NCI-H1930 (cell line): ENCODE measurements at places on chromosomes 11 and 22.

- no peak for DNase-seq
Measured at GRCh38 chr11:87879118-87879517, 296.1 kb downstream of the RAB38 start.

DNA sequence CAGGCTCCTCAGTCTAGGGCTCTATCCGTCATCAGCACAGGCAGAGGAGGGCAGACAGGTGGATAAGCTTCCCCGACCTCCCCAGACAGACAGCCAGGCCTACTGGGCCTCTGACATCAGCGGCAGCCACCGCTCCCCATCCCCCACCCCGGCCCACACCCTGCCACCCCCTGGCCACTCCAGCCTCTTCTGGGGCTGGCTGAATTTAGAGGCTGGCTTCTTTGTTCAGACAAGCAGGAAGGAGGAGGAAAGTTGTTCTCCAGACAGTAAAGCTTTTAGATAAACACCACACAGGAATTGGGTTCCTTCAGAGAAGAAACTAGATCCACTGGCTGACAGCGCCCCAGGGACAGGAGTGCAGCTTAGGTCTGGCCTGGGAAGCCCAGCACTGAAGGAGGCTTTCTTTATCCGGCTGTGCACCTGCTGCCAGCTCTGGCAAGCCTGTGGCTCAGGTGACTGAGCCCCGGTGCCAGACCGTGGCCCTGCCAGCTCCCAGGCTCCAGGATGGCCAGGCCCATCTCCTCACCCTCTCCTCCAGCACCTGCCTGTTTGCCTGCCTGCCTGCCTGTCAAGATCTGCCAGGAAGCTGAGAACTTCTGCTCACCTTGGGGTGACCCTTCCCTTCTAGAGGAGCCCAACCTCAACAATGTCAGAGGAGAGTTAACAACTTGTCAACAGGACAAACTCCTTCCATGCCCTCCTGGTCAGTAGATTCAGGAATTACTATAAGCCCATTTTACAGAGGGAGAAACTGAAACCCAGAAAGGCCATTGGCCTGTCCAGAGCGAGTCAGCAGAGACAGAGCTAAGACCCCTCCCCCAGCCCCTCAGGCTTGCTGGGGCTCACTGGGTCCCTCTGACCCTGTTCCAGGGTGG is 44.0 kb upstream of the KLHL35 start:
- DNase-seq: no peak

DNA sequence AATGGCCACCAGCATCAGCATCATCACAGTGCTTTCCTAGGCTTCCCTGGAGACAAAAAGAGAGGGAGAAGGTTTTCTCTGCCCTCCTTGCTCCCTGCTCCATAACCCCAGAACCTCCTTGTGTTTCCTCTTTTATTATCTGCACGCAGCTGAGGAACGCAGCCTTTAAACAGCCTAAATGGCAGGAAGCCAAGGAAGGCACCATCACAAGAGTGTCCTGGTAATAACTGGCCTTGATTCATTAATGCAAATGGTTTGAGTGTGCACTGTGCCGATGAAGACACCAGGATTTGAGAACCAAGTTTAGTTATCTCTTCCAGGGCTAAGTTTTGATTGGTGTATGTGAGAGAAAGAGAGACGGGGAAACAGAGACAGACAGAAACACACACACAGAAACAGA is 29.4 kb upstream of the DRD2 start:
- no peak for DNase-seq

- DNase-seq: no peak
Measured at GRCh38 chr11:12382451-12382850, 5.1 kb downstream of the PARVA start.

DNA sequence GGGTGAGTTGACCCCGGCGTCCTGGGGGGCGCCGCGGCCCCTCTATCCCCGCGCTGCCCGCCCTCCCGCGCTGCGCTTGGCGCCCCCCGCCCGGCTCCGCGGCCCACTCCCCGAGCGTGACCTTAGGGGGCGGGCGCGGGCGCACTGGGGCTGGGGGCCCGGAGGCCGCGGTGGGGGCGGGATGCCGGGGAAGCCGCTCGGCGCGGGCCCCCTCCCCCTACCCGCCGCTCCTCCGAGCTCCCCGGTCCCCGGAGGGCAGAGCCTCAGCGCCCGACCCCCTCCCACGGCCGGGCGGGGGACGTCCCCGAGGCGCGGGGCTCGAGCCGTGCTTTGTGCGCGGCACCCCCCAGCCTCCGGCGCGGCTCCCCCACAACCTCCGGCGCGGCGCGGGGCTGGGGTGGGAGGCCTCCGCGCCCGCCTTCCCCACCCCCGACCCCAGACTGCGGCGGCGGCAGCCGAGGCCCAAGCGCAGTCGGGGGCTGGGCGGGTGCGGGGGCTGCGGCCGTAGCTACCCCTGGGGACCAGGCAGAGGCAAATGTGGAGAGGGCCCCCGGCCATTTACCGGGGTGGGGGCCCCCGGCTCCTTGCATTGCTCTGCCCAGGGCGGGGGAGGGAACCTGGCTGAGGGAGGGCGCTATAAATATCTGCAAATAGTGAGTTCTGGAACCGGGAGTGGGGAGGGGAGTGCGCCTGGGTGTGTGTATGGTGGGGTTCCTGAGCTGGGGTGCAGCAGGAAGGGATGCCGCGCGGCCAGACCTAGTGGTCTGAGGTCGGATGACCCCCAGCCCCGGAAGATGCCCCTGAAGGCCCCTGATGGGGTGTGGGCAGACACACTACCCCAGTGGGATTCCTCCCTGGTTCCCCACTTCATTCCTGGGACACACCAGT is 988 bp downstream of the MGAT3 start:
- no peak for DNase-seq

DNA sequence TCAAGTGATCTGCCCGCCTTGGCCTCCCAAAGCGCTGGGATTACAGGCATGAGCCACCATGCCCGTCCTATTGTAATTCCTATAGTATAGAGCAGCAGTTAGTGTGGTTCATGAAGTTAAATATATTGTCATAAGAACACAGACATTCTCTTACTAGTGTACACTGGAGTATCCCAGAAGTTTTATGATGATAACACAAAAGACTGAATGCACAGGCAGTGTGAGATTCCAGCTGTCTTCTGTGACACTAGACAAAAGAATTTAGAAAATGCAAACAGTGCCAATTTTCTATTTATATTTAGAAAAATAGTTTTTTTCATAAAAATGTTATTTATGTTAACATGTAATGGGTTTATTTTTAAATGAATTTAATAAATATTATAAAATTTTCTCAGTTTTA is 39.4 kb upstream of the RBX1 start:
- DNase-seq: no peak

DNA sequence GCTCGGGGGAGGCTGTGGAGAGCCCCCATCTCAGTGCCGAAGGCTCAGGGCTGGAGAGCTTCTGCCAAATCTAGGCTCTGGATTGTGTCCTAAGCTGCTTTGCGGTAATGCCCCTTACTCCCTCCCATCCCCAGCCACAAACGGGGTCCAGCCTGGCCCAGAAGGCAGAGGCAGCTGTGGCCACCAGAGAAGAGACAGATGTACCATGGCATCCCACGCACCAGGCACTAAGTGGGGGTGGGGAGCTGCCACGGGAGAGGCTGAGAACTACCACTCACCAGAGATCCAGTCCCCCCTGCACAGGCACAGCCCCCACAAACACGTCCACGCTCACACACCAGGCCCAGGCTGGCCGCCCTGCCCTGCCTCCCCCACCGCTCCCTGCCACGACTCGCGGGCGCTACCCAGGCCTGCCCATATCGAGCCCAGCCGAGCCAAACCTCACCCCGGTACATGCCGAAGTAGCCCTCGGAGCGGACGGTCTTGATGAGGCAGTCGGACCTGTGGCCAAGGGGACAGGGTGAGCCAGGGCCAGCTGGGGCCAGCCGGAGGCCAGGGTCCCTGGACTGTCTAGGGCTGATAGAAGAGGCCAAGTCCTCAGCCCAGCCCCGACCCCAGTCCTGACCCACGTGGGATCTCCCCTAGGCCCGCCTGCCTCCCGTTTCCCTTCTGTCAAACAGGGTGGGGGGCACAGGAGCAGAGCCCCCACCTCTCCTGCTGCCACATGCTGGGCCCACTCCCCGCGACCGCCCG is 3.9 kb downstream of the SLC25A22 start:
- no peak for DNase-seq

GRCh38 chr22:39724857-39725256 is 154.3 kb downstream of the CACNA1I start:
- DNase-seq: no peak

- DNase-seq: no peak
Measured at GRCh38 chr11:65872586-65873317, at the start of gene EFEMP2. EFEMP2 (minus strand) TSS chr11:65872800; CDS start chr11:65872354, 446 bp downstream.
